ENCODE measurements at places on chromosomes 4 and X.

DNA sequence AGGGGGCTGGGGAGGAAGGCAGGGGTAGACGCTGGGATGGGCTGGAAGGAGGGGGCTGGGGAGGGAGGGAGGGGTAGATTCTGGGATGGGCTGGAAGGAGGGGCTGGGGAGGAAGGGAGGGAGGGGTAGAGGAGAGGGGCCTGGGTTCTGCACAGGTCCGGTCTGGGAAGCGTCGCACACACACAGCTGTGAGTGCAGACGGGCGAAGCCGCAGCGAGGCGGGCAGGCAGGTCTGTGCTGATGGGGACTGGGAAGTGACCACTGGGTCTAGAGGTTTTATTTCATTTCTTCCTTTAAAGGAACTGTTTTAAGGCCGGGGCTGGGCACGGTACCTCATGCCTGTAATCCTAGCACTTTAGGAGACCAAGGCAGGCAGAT lies 69.1 kb upstream of the MXD4 start:
- no peak for DNase-seq

GRCh38 chr4:182808673-182809416 lies 108.3 kb downstream of the DCTD start:
- DNase-seq: peak; percentile 46

GRCh38 chr4:3320361-3321023 lies 27.7 kb downstream of the RGS12 start:
- no peak for DNase-seq

- DNase-seq: no peak
Measured at GRCh38 chr4:184150102-184150839, 67.4 kb downstream of the ENPP6 start.

DNA sequence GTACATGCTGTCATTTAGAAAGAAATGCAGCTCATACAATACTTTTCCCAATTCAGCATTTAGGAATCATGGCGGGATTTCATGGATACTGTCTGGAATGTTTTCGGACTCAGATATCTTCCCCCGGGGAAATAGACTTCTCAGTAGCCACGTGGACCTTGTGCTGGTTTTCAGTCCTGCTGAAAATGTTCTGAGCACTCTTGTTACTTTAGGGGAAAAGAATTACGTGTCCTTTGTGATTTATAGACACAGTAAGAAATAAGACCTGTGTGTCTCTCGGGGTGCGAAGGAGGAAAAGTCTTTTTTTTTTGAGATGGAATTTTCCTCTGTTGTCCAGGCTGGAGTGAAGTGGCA lies 3.8 kb downstream of the CD99 start:
- no peak for DNase-seq

DNA sequence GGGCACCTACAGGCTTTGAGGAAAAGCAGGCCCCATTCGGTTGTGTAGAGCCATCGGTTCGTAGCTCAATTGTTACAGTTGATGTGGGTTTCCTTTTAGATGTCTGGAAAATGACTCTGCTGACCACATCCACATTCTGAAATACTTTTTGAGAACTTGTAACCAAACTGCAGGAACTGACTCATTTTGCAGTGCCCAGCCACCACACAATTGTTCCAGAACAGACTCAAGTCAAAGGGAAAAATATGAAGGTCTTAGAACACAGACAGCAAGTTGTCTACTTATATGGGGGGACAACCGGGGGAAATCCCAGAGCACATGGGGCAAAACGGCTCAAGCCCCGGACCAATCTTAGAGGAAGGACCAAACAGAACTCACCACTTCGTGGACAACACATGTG lies 557.6 kb upstream of the DIPK2B start:
- peak; percentile 7 for DNase-seq

DNA sequence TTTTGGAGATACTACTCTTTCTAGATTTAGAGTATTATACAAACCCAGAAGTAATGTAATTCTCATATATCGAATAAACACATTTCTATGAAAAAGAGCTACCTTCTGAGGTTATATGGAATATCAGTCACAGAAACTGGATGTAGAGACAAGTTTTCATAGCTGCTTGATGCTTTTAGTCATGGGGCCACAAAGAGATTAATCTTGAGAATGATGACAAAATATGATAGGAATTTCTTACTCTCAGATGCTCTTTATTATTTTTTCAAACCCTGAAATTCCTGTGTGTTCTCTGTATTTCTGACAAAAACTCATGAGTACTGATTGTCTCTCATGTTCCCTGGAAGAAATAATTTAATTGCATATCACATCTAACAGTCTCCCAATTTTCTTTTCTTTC lies 662.5 kb downstream of the RAPGEF2 start:
- no peak for DNase-seq

All from T-cell (primary cell).